ENCODE measurements at places on chromosomes 5 and 9. TPM values are rescaled to one million over a fixed set of nuclear protein-coding genes. Genes with fewer than 3 reads are reported as not detected.
A peak's percentile ranks its signal among the peaks of the same experiment; 100 is the strongest.

The TPPP gene
- 0.04 TPM for total RNA-seq

GRCh38 chr5:36682499-36682898 is 76.1 kb downstream of the SLC1A3 start:
- DNase-seq: no peak

DNA sequence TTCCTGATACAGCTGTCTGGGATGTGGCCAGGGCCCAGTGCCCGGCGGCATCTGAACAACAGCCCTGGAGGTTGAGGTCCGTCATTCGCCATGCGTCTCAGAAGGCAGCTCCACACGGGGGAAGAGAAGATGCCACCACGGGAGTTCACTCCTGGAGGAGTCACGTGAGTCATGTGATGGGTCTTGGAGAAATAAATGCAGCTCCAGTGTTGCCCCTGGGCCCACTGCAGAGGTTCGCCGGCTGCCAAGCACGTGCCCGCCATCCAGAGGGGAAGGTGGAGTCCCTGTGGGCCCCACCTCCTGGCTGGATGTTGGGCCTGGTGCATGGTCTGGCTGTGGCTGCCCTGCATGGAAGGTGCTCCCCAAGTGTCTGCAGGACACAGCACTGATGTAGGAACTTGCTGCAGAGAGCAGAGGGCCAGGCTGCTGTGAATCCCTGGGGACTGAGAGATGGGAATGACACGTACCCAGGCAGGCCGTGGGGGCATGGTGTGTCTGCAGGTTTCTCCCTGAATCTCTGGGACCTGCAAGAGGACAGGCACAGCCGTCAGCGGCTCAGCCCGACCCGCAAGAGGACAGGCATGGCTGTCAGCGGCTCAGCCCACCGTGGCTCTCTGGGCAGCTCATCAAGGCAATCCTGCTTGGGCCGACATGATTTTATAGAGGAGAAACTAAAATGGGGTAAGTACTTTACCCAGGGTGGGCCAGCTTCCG is 418.3 kb upstream of the IRX4 start:
- DNase-seq: no peak

DNA sequence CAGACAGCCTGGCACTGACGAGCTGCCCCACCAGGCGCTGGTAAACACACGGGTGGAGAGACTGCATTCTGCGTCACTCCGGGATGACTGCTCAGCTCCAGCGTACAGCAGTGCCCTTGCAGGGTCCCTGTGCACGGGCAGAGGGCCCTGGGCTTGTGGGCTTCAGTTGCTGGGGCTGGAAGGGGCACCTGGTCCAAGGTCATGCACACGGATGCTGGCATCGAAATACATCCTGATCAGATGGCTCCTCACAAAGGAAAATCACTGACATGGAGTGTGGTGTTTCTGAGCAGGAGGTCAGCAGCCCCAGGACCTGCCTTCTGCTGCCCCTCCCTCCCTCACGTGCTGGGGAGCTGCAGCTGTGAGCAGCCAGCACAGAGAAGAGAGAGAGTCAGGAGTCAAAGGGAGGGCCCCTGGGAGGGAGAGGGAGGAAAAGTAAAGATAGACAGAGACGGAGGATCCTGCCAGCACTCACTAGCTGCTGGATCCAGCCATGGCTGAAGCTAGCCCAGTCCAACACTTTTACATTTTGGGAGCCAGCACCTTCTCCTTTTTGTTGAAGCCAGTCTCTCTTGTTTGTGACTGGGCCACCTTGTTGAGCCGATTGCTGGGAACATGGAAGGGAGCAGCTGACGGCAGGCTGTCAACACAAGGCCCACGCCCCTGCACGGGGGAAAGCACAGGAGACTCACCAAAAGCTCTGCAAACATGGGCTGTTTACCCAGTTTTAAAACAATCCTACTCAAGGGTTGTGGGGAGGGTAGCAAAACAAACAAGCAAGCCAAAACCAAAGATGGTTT is 166.5 kb upstream of the PHYKPL start:
- no peak for DNase-seq

The BARHL1 gene
- total RNA-seq: not detected

DNA sequence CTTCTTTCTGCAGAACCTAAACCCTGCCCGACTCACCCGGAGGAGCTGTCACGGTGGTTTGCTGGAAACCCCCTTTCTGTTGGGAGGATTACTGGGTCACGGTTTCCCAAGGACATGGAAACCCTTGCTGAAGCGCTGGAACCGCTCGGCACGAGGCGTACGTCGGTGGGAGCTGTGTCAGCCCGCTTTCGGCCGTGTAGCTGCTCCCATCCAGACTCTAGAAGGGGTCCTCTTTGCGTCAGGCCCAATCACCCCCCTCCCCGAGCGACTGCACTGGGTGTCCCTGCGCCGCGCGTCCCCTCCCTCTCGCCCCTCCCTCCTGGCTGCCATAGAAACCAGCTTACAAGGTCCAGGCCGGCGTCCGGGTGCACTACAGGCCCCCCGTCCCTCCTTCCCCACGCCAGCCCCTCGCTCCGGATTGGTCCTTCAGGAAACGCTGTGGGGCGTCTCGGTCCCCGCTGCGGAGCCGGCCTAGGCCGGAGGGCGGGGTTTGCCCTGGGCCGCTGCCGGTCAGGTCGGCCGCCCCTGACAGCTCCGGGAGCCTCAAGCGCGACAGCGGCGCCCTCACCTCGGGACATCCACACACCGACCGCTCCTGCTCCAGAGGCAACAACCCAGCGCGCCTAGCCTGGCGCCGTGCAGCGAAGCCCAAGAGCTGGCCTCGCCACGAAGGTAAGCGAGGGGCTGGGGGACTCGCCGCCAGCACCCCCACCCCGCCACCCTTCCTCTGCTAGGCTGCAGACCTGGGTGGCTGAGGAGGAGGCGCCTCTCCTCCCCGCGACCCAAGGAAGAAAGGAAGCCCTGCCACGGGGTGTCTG is at the start of gene NIM1K:
TSS of gene NIM1K (plus strand) at position 486 of the 818 bp plus-strand sequence. CDS start 53,551 bp downstream, outside the sequence.
- peak; percentile 45 for DNase-seq

DNA sequence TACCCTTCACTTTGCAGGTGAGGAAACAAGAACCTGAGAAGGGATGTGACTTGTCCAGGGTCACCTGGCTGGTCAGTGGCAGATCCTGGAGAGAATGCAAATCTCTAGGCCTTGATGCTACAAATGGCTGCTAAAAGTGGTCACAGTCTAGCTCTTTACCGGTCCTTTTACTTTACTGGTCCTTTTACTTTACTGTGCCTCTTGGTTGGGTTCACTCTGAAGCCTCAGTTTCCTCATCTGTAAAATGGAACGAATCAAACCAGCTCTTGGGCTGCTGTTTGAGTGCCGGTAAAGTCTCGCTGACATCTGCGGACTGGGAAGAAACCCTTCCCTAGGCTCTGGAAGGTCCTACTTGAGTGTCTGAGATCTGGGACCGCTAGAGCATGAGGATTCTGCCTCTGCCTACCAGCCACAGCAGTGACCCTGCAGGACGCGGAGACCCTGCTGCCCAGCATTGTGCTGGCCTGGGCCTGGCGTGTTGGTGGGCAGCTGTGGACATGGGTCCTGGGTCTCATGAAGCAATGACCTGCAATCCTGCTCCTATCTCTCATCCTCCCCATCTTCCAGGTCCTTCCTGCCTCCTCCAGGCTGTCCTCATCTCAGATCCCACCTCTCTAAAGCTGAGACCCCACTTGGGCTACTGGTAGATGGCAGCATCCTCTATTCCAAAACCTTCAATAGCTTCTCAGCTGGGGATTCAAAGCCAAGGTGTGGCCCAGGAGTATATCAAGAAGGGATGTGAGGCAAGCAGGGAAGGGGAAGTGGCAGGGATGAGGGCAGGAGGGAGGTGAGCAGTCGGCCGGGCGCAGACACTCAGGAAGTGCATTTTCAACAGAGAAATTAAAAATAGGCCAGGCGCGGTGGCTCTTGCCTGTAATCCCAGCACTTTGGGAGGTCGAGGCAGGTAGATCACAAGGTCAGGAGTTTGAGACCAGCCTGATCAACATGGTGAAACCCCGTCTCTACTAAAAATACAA is 13.3 kb downstream of the CORO2A start:
- DNase-seq: no peak

DNA sequence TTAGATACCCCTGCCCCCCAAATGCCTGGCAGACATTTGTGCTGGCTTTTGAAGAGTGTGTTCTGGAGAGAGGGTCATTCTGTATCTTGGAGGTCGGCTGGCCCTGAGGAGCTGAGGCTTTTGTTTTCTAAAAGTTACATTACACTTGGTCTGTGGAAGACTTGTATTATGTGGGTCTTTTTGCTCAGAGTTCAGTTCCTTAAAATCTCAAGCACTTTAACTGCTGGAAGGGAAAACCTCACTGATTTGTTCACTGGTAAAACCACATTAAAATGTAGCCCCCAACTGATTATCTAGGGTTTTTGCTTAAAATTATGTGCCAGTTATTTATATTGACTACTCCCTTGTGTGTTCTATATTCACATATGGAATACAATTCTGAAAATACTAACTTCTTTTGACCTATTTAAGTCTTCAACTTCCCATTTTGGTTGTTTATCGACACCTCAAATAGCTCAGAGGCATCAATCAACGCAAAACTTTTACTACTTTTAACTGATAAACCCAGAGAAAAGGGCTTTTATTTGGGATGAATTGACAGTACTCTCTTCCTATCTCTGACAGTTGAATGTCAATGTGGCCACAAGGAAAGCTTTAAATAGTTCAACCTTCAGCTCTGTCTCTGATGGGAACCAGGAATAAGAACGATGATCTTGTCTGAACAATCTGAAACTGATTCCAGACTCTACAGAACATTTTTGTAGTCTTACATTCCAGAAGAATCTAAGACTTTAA is 54.0 kb upstream of the MAP3K1 start:
- DNase-seq: no peak

DNA sequence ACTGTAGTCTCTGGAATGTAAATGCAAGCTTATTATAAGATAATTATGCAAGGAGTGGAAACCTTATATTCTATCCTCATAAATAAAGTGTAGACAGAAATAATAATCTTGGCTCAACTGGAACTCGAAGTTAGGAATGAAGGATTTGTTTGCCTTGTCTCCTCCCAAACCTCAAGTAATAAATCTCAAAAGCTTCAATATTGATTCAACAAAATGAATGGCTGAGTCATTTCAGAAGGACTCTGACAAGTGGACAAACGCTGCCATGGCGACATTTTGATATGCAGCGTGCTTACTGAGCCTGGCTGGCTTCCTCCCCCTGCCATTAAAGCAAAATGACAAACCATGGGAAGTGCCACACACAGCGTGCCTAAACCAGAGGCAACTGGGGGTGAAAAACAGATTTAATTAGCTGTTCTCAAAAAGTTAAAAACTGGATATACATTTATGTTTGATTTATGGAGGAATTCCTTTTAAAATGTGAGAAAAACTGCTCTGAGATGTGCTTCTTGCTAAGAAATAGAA is 10.5 kb upstream of the ADGRV1 start:
- no peak for DNase-seq

DNA sequence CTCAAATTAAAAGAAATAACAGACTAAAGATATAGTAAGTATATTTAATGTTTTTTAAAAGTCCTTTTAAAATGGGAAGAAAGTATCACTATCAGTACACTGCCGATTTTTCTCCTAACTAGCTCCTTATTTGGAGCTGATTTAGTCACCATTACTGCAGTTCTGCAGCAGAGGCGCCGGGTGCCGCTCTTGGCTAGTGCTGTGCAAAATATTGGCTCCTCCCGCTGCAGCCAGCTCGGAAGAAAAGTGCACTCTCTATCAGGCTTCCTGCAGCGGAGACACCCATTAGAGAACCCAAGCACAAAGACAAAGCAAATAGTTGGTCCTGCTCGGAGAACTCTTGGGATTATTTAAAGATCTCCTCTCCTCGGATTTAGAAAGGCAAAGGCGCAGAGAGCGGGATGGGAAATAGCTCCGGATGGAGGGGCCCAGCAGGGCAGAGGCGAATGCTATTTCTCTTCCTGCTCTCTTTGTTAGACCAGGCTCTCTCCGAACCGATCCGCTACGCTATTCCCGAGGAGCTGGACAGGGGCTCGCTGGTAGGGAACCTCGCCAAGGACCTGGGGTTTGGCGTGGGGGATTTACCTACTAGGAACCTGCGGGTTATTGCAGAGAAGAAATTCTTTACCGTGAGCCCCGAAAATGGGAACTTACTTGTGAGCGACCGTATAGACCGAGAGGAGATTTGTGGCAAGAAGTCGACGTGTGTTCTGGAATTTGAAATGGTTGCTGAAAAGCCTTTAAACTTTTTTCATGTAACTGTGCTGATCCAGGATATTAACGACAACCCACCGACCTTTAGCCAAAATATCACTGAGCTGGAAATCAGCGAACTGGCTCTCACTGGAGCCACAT is at the start of gene PCDHGB3:
TSS of gene PCDHGB3 (plus strand) at position 249 of the 855 bp plus-strand sequence. CDS start at position 402, 153 bp downstream.
- DNase-seq: no peak

GRCh38 chr5:39755986-39756385 is 331.2 kb upstream of the DAB2 start:
- DNase-seq: no peak

- DNase-seq: no peak
Measured at GRCh38 chr5:90529939-90530677, 724 bp upstream of the LYSMD3 start.

DNA sequence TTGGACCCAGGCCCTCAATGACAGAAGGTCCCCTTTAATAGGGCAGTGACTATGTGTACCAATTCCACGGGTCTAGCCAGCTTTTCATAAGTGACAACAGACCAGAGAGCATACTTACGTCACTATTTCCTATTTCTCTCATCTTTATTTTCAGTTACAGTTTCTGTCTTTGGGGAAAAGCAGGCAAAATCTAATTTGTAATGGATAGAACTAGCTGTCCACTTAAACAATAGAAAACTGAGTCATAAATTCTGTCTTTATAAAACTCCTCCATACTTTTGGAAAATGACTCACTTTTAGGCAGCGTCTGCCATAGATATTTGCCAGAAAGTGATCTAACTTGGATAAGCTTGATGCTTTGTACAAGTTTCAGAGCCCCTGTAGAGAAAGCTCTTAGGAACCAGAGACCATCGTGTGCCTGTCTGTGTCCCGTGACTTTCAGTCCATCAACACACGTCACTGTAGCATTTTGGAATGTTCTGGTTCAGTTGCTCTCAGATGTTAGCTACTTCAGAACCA is 101.9 kb downstream of the F2RL2 start:
- no peak for DNase-seq

- no peak for DNase-seq
Measured at GRCh38 chr5:167145841-167146240, 1145.6 kb upstream of the WWC1 start.

GRCh38 chr9:112241491-112241890 is 66.4 kb upstream of the SUSD1 start:
- DNase-seq: no peak

The PRR16 gene
- 0.29 TPM for total RNA-seq

DNA sequence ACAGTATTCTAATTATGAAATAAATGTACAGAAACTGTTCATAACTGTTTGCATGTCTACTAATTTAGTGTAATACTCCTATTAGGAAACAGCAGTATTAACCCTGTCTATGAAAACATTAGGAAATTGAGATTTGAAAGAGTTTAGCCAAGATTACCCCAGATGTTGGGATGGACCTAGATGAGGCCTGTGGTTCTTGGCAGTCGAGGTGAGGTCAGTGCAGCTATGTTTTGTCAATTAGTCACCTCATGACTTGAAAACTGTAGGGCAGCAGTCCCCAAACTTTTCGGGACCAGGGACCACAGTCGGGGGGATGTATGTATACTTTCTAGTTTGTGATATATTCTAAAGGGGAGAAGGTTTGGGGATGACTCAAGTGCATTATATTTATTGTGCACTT is 4.7 kb downstream of the LNPEP start:
- DNase-seq: no peak

Data from activated B cell treated with CpG ODN at 0.5 μM for 24 hours (primary cell).